Stimulated activated CD4-positive, alpha-beta T cell treated with anti-CD3 and anti-CD28 coated beads, TNF-alpha, amount 100 ng/mL, for 24 hours (primary cell): ENCODE measurements at places on chromosomes 4 and X.

DNA sequence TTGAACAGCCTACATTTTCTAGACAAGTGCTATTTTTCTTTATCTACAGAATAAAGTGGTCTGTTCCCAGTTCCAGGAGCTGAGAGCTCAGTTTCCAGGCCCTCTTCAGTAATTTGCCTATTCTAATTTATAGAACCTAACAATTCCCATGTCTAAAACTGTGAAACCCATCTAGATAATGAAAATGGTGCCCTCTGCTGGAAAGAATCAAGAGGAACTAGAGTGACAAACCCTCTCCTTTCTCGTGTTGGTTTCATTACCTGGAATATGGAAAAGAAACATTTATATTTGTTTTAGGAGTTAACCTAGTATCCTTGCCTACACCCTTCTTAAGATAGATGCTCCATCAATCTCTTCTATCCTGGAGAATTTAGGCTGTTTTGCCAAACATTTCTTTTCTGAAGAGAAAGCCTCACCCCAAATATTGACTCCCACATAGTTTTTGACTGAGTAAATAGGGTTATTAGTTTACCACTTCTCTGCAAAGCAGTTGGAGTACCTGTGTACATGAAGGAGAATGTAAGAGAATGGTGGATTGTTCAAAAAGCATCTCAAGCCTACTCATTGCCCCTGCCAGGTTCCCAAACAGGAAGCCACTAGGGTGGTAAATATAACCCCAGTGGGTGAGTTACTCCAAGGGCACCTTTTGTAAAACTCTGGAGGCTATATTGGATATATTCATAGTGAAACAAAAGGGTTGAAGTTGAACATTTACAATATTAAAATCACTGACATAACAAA is 121.6 kb downstream of the RASL11B start:
- no peak for DNase-seq

GRCh38 chr4:155566354-155566753 is 100.3 kb upstream of the GUCY1A1 start:
- DNase-seq: no peak

DNA sequence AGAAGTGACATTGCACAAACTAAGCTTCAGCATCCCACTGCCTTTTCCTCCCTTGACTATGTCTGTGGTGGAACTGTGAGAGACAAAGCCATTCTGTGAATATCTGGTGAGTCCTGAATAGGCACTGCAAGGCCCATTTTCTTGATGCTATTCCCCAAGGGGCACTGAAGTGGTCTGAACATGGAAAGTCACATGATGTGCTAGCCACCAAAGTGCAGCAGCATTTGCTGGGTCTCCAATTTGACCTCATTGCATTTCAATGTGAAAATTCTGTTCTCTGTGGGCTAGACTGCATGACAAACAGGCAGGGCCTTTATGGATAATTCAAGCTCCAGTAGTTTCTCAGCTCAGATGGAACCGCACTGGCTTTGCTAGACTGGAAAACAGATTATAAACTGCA is 627.4 kb upstream of the BOD1L1 start:
- DNase-seq: no peak

GRCh38 chr4:2862528-2862927 is 18.9 kb downstream of the ADD1 start:
- DNase-seq: no peak

DNA sequence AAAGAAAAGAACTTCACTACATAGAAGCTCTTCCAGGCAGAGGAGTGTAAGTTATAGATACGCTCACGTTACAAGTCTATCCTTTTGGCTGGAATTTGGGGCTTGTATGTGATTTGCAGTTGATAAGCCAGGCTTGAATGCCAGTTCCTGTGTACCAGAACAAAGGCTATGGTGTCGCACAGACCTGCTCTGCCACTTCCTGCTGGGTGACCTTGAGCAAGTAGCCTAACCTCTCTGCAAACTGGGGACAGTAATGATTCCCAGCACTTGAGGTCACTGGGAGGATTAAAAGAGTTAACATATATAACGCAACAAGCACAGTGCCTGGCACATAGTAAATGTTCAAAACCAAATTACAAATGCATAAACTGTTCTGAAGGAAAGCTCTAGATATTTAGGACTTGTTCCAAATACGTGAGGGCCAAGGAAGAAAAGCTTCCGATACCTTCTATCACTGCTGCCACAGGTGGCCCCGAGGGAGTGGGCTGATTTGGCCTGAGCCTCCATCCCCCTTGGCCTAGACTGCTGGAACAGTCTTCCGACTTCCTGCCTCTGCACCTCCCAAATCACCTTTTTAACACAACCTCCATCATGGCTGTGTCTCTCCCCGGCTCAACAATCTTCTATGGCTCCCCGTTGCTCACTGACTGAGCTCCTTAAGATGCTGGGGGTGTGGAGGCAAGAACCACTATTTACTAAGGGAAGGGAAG is 1.3 kb upstream of the SOWAHD start:
- no peak for DNase-seq

- DNase-seq: no peak
Measured at GRCh38 chr4:170414360-170414759, 324.6 kb upstream of the AADAT start.

DNA sequence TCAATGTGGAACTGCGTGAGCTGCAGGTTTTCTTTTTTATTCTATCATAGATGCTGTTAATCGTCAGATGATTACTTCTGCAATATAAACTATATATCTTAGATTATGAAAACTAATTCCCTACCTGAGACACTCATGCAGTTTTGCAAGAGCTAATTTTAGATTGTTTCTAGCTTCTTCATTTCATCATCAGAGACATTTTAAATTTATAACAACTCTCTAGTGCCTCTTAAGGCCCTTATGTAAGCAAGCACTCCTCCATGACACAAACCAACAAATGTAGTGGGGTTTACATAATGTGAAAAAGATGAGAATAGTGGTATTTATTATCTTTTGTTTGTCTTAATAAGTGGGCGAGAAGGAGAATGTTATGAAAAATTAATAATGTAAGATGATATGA is 170.2 kb upstream of the ETNPPL start:
- DNase-seq: no peak

DNA sequence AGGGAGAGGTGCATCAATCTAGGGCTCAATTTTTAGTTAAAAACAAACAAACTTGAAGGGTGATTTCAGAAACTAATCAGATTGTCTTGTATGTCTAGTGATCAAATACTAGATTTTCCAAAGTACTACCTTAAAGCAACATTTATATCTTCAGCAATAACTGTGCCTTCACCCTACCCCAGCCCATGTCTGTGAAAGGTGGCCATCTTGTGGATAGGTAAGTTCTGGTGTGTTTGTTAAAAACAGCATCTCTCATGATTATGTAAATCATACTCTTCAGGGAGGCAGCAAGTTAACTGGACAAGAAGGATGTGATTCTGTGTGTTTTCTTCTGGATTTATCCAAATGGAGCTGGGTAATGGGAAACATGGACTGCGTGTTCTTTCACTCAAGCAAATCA is 81.4 kb upstream of the ACSL1 start:
- DNase-seq: no peak

- DNase-seq: no peak
Measured at GRCh38 chr4:37771771-37772170, 54.7 kb upstream of the PGM2 start.

DNA sequence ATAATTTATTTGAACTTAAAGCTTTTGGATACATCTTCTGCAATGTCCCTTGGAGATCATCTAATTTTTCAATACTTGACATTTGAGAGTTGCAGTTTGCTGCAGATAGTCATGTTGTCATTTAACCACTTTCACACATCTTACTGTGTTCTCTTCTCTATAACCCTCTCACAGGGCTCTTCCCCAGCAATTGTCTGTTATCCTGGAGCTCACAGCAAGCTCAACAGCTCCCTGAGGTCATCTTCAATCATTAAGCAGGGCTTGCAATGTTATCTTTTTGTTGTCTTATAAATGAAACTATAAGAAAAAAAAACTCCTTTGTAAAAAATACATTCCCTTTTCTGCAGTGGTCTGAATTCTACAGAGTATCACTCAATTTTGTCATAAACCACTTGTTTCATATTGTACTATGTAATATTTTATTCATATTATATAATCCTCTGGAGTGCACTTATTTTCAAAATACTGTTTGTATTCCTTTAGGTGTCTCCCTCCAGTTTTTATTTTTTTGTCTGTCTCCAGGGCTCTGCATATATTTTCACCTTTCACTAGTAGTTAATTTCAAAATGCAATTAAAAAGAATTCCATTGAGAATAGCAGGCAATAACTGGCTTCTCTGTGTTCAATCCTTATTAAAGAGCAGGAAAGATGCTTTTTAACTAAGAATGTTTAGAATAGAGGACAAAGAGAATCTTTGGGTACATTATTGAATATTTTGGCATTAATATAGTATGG is 106.3 kb upstream of the ARSJ start:
- no peak for DNase-seq

GRCh38 chr4:88212253-88212561 is 53.8 kb upstream of the ABCG2 start:
- DNase-seq: no peak

DNA sequence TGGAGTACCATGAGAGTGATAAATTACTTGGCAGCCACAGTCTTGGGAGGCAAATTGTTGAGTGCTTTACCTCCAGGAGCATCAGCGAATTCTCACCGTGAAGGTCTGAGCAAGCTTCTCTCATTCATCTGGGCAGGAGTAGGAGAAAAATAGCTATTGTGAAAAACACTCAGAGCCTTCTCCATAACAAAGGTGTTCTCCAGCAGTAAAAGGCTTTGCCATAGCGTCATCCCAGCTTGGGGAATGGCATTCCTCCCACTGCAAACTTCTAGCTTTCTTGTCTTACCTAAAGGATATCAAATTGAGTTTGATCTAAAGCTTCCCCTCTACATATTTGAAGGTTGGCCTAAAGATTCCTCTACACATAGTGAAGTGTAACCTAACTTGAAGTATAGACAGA is 29.8 kb upstream of the MAGEA11 start:
- no peak for DNase-seq

- DNase-seq: no peak
Measured at GRCh38 chr4:94208918-94209317, 1.3 kb downstream of the SMARCAD1 start.

- no peak for DNase-seq
Measured at GRCh38 chr4:56371426-56372220, 15.7 kb downstream of the AASDH start.

DNA sequence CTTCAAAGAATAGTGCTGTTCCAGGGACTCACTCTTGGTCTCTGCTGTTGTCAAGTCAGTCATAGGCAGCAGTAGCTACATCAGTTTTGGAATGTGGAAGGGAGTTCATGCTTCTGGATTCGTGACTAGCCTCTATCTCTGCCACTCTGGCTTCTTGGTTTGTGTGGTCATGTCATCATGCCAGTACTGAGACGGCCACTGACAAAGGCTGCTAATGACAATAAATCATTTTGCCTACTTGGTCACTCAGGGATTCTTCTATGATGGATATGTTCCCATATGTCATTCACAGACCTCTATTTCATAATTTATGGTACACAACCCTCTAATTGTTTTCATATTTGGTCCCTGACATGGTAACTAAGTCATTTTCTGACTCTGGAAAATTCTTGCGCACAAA is 450.8 kb upstream of the BOD1L1 start:
- no peak for DNase-seq

DNA sequence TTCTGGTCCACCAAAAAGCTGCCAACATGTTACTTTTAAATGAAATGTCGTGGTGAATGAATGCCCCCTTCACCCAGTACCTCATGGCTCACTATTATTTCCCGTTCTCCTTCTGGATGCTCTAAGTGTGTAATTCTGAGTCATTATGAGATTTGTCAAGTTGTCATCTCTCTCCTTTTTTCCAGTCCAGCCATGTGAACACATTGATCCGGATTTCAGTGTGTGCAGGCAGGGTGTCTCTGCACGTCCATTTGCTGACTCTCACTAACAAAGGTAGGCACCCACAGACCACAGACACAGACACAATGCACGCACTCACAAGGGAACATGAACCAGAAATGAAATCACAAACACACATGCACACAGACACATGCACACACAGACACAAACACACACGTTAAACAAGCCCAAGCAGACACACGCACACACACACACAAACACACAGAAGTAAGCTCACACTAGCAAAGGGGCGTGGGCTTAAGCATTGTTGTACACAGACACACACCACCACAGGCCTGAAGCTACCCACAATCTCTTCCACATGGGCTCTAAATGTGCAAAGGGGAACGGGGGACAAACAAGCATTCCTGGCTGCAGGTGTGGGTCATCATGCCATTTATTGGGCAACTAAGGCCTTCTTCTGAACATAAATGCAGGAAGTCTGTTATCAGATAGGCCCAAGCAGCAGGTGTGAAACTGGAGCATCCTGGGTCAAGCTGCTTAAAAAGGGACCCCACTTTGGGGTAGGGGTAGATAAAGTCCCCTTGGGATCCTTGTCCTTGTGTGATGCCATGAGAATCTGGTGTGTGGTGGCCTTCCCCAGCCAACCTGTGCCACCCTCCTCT is 58.1 kb downstream of the NBDY start:
- no peak for DNase-seq

DNA sequence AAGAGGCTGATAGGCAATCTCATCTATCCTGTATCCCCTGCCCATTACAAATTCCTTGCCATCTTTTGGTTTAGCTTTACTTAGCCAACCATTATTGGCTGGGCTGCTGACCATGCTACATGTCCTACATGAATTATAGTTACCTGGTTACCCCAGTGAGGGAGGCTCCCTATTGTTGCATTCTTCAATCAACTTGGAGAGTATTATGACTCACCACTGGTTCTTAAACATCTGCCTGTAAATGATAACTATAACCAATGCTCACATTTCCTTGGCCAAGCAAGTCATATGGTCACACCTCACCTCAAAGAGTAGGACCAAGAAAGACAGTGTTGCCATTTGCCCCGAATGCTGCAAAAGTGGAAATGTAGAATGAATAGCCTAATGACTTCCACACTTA is 297.6 kb downstream of the IL15 start:
- no peak for DNase-seq

- DNase-seq: no peak
Measured at GRCh38 chrX:10929747-10930146, 181.4 kb upstream of the HCCS start.

DNA sequence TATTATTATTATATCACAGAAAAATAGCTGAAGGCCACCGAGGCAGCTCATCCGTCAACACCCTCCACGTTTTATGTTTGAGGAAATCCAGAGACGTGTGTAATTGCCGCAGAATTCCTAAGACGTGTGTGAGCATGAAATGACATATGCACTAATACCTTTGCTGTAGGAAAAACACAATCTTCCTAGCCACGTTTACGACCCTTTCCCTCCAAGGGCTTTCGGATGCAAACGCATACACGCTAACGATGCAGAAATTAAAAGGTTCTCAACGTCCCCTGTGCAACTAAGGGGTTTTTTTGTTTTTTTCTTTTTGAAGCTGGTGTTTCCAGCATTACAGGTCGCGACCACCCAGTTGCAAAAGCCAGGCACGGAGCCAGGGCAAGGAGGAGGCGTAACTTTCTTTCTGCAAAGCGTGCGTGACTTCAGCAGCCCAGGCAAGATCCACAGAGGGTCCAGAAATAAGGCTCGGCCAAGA is 33.8 kb downstream of the CRLF2 start:
- DNase-seq: no peak

- DNase-seq: no peak
Measured at GRCh38 chr4:12178614-12179610, 750.2 kb upstream of the HS3ST1 start.
